ENCODE measurements at places on chromosomes 1 and 21. TPM values are rescaled to one million over a fixed set of nuclear protein-coding genes. Genes with fewer than 3 reads are reported as not detected.
A peak's percentile ranks its signal among the peaks of the same experiment; 100 is the strongest.

Gene GJA4
- 20.9 TPM for polyA plus RNA-seq

Gene PTGS2
- polyA plus RNA-seq, result 1.2 TPM

DNA sequence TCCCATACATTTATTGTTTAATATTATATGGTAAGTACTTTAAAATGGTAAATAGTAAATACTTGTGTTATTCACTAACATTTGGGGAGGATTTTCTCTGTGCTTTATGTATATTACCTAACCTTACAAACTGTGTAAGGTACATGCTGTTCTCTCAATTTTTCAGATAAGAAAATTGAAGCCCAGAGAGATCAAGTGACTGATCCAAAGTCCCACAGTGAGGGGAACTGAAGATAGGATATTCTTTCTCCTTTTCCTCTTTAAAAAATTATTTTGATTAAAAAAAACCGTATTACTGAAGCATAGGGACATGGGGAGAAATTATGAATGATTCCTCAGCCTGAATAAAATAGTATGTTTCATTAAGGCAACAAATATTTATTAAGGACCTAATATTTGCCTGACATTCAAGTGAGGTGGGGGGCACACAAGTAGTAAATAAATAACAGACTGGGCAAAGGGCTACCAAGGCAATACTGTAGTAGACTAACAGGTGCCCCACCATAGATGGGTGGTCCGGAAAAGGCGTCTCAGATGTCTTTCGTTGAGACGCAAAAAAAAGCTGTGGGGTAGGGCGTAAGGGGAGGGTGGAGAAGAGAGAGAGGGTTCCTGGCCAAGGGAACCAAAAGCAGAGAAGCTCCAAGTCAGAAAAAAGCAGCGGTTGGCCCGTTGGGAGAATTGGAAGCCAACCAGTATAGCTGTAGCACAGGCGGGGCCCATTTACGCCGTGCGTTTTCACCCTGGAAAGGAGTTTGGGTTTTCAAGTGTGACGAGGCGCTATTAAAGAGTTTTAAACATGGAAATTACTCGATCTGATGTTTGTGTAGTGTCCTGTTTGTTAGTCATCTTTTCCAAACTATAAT is 944 bp upstream of the AGO3 start:
- peak; percentile 42 for DNase-seq

DNA sequence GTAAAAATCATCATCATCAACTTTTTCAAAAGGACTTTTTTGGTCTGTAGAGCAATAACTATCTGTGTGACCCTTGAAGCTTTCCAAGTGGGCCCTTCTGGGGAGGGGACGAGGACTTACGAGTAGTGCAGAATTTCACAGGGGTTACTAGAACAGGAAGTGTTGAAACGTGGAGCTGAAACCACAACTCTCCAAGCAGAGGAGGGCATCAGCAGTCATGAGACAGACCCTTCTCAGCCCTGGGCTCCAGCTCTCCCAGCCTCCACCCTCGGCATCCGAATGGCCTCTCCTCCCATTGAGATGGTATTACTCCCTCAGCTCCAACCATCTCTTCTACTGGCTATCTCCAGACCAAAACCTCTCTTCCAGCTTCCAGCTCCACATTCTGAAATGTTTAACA is 3.6 kb downstream of the FAM89A start:
- no peak for DNase-seq

DNA sequence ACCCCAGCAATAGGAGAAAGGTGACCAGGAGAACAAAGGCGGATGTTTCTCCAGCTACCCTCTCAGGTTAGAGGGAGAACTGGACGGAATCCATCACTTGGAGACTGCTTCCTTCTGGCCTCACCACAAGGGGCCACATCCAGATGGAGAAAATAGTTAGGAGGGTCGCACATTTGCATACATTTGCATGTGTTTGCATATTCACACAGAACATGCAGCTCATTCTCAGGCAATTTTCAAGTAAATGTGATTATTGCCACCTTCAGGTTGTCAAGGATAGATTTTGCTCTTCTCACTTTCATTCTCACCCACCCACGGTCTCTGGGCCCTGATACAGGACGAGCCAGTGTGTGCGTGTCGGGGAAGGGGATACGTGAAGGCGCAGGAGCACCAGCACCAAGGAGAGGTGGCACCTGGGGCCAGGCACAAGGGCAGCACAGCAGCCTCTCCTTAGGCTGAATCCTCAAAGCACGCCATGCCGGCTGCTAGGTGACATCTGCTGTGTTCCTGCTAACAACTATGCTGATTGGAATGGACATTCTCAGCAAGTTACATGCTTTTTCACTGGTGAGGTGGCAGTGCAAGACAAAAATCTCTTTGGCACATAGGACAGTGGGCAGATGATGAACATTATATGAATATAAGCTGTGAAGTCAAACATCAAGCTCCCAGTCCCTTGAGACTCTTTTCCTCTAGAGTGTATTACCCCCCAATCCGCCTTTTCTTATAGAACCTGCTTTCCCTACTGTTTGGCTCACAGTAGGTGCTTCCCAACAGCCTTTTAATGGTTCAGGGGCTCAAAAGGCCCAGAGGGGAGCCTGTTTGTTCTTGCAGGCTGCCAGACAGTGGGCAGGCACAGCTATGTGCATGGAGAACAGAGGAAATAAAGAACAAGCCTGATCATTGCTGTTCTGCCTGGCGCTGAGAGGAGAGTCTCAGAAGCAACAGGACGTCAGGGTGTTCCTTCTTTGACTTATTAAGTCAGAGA is 14.3 kb downstream of the ACKR1 start:
- no peak for DNase-seq

Gene BMP8A
- polyA plus RNA-seq, result 0.32 TPM

DNA sequence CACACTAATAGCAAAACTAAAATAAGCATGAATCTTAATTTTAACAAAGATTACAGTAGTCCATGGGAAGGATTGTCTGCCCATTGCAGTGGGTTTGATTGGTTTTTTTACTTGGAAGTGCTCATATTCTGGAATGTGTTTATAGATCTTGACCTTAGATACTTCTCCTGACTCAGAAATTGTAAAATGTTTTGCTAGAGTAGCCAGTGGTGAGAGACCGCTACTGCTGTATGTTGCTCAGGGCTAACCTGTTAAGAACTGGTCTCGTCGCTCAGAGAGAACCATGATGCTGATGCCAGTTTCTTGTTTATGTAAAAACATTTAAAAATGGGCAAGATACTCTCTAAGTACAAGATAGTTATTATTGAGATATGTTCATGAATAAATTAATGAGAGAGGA is 99.9 kb downstream of the ROR1 start:
- no peak for DNase-seq

Gene PPFIA4
- 5.6 TPM for polyA plus RNA-seq

Gene C1orf87
- 0.18 TPM for polyA plus RNA-seq

- DNase-seq, result no peak
These were observed 40.5 kb upstream of the SCYL3 start for GRCh38 chr1:169933984-169934725.

- no peak for DNase-seq
These were observed 19.5 kb upstream of the ETV3 start for GRCh38 chr1:157157501-157158190.

Gene TSTD1
- polyA plus RNA-seq, result 45.9 TPM

GRCh38 chr1:2206813-2207487 is 12.4 kb upstream of the FAAP20 start:
- no peak for DNase-seq

- DNase-seq, result no peak
These were observed 17.1 kb downstream of the THEM4 start for GRCh38 chr1:151892190-151892589.

Gene RAB4A
- polyA plus RNA-seq, result 51.9 TPM

GRCh38 chr1:2451741-2452140 is 24.3 kb upstream of the PLCH2 start:
- no peak for DNase-seq

DNA sequence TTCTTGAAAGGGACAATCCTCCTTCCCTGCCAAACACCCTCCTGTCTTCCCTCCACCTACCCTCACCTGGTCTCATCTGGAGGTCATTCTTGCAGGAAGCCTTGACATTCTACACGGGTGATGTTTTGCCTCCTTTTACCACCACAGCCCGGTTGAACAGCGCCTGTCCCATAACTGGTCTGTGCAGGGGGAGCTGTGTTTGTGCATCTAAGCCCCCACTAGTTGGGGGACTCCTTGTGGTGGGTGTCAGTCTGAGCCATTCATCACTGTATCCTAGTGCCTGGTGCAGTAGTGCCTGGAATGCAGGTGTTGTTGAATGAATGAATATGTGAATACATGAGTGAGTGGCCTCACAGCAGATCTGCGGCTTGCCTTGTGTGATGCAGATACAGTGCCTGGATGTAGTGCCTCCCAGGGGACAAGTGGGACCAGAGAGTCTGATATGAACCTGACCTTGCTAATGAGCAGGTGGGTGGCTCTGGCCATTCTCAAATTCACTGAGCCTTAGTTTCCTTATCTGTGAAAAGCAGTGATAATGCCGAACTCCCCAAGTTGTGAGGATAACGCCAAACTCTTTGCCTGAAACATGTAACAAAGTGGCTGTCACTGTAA is 79.8 kb downstream of the OMA1 start:
- DNase-seq, result no peak

Gene DEPDC1
- 16.1 TPM for polyA plus RNA-seq

DNA sequence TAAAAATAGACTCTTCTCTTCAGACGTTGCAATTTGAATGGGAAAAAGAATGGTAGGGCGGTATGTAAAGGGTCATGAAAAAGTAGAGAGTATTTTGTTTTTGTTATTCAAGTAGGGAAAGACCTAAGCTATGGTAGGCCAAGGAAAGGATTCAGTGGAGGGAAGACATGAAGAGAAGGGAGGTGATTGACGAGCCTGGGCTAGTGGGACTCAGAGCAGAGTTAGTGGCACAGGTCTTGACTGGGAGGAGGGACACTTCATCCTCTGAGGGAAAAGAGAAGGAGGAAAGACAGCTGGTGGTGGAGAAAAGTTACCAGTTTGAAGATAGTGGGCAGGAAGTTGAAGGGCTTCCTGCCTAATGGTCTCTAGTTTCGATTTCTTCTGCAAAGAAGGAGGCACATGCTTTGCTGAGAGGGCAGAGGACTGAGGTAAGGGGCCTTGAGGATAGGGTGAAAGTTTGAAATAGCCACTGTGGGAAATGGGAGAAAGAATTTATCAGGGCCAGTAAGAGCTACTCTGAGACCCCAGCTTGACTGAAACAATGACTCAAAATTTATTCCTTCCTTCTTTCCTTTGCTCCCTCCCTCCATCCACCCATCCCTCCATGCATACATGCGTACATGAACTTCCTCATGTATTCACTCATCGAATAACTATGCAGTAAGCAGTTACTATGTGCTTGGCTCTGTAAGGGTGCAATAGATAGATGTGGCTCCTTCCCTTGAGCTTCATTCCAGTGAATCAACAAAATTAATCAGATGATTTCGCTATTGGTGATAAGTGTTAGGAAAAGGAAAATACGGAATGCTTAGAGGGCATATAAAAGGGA is 4.2 kb downstream of the CD48 start:
- no peak for DNase-seq

Gene KCNA2
- polyA plus RNA-seq, result 0.82 TPM

- DNase-seq, result no peak
These were observed 61.1 kb downstream of the TOMM20 start for GRCh38 chr1:235067396-235068157.

Gene ST6GALNAC5
- polyA plus RNA-seq, result 4.3 TPM

DNA sequence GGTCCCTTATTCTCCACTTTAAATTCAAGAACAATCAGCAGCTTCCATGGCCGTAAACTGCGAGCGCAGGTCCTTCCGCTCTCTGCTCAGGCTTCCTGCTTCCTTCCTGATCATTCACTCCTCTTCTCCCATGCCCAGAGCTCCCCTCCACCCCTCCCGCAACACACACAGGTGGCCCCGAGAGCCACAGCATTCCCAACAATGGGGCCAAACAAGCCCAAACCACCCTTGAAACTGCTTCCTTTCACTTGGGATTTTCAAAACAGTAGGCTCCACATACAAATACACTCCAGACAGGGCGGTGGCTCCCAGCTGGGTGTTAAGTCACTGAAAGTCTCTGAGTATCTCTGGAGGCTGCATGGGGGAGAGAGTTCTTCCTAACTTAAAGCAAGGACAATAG is 11.4 kb downstream of the FAM89A start:
- DNase-seq, result no peak

- DNase-seq, result no peak
These were observed 7.4 kb upstream of the TLR5 start for GRCh38 chr1:223150443-223150842.

- no peak for DNase-seq
These were observed 99.5 kb downstream of the NGF start for GRCh38 chr1:115238336-115239147.

DNA sequence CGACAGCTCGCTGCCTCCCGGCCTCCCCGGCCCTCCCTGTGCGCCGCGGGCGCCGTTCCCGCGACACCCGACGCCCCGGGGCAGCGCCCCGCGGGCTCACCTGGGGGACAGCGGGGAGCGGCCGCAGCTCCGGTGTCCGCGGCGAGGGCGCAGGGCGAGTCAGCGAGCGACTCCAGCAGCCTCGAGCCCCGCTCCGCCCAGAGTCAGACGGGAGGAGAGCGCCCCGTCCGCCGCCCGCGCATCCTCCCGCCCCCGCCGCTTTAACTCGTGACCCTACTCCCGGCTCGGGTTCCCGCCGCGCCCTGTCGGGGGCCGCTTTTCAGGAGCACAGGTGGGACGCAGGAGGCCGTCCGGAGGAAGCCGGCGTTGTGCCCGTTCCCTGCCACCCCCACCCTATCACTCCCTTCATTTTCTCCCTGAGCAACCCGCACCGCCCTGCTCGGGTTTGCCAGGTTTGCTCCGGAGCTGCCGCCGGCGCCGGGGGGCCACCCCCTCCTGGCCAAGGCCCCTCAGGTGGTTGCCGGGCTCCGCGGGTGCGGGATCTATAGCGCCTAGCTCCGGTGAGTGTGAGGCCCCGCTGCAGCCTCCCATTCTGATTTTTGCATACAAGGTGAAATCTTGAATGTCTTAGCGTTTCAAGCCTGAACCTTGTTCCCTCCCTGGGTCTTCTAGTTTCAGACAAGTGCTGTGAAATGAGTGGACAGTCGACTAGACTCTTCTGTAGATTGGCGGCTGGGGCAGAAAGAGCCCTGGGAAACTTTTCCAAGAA is at the start of gene MCOLN3:
Gene MCOLN3, minus strand, starts transcription at position 205 of the 769 bp plus-strand sequence. CDS start 3,140 bp downstream, outside the sequence.
- no peak for DNase-seq

- no peak for DNase-seq
These were observed 104.8 kb downstream of the DHRS3 start for GRCh38 chr1:12513181-12513580.

DNA sequence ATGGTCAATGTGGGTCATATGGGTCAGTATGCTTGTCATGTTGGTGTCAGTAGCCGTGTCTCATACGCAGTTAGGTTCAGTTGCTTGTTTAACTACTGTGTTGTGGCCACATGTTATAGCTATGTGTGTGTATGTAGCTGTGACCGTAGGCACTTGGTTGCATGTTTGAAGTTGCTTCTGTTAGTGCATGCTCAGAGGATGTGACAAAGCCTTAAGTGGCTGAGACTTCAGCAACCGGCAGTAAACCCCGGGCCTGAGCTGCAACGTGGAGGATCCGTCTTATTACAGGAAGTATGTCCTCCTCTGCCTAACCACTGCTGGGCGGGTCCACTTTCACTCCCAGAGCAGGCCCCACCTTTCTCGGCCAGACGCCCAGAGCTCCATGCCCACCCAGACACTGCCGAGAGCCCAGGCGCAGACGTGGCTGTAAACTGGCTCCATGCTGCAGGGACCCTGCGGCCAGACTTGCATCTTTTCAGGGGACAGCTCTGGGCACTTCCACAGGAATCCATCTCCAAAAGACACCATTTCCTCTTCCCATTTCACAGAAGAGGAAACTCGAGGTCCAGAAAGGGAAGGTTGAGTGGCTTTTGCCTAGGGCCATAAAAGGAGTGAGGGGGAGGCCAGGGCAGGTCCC is 2.2 kb downstream of the TCEA3 start:
- DNase-seq, result no peak

Gene CASQ2
- polyA plus RNA-seq, result 1.3 TPM

GRCh38 chr21:32136546-32136945 is 142.3 kb downstream of the MIS18A start:
- no peak for DNase-seq

GRCh38 chr1:221761354-221762002 is 19.6 kb upstream of the DUSP10 start:
- DNase-seq, result no peak

Gene MYOCOS
- 0.43 TPM for polyA plus RNA-seq

Data from right renal pelvis (tissue), 4 donors.